Stimulated activated CD8-positive, alpha-beta memory T cell treated with anti-CD3 and anti-CD28 coated beads, Interleukin-15, amount 100 ng/mL, for 1 hour (primary cell): ENCODE measurements at places on chromosomes 1 and 21.

DNA sequence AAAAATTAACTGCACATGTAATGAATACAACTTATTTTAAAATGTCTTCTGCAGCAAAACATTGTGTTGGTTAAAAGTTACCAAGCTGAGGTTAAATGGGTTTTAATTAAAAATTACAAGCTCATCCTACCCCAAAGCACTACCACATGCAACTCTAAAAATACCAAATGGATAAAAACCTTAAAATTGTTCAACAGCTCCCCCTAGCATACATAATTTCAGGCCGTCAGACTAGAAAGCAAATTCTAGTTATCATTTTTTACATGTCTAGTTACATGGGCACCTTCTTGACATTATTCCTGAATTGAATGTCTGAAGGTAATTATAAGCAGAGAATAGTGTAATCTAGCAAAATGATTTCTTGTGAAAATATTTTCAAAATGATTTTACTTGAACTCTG, 176.5 kb downstream of the C1orf21 start:
- DNase-seq, result no peak

DNA sequence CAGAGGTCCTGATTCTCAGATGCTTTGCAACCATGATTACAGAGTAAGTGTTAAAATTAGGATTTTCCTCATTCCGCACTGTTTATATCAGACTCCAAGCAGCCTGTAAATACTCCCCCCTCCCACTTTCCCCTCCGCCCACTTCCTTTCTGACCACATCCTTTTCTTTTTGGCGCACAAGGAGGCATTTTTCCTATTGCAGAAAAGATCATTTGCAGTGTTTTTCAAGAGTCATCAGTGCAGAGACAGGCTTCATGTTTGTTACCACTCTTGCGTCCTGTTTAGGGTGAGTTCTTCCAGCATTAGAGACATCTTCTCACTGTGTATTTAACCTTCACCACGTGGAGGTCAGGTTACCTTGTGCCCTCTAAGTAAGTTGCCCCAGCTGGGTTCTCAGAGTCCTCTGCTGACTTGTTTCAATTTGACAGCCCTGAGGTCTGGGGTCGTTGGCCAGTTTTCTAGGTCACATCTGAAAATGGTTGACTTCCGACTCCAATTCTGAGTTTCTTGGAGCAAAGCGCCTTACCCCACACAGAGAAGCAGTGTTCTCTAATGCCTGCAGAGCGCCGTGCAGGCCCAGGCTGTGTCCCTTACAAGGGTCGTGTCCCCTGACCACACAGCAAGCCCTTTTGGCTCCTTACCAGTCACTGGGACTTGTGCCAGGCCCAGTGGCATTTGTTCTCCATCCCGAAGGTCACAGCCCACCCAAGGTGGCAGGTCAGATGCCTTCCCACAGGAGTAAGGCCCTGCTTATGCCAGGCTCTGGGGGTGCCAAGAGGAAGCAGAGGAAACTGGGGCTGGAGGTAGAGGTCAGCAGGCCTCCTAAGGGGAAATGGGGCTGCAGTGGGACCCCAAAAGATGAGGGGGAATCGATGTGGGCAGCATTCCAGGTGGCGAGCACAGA, 85.6 kb downstream of the FAM78B start:
- no peak for DNase-seq

- no peak for DNase-seq
Measured at GRCh38 chr1:7703321-7704213, 67.5 kb upstream of the VAMP3 start.

DNA sequence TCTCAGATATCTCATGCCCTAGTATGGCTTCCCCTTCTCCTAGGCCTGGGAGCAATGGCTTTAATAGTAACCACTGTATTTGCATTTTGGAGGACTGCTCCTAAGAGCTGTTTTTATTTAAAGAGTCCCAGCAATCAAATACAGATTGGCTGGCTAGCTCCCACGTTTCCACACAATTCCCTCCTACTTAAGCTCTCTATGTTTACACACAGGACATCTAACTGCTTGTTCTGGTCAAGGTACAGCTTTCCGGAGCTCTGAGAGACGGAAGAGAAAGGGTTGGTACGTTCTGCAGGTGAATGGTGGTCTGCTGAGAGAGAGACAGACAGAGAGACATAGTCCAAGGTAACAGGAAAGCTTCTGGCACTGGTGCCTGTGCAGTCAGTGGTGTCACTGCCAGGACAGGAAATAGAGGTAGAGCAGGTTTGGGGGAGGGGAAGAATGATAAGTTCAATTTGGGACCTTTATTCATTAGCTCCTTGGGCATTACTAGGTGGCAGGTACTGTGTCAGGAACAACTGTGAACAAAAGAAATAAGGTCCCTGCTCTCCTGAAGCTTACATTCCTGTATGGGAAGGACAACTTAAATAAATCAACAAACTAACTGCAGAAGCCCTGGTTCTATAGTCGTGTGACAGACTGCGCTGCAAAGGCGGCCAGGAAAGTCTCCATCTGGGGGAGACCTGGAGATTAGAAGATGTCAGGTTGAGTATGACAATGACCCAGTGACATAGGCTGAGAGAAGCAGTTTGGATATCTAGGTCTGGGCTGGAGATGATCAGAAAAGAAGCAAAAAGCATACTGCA, 1.2 kb upstream of the SLC25A33 start:
- no peak for DNase-seq

GRCh38 chr1:18411820-18412641, 68.7 kb upstream of the KLHDC7A start:
- DNase-seq, result no peak

GRCh38 chr1:5119366-5120234, 465.2 kb downstream of the AJAP1 start:
- no peak for DNase-seq

DNA sequence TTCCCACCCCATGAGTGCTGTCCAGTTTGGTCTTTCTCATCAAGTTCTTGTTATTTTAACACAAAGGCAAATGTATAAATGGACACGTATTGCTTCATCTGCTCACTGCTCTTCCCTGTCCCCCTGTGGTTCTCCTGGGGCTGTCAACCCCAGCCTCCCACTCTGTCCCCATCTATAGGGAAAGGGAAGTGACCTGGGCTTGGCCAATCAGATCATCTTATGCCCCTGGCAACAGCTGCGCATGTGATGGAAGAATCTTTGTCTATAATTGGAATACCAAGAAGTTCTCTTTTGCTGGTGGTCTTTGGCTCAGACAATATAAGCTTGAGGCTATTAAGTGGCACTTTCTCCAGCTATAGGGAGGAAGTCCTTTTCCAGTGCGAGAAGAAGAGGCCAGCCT, 4.7 kb upstream of the CCSAP start:
- DNase-seq, result no peak

GRCh38 chr1:43004587-43005459, 46.2 kb upstream of the SLC2A1 start:
- DNase-seq, result no peak

- no peak for DNase-seq
Measured at GRCh38 chr1:187074445-187075048, 245.8 kb downstream of the PLA2G4A start.

DNA sequence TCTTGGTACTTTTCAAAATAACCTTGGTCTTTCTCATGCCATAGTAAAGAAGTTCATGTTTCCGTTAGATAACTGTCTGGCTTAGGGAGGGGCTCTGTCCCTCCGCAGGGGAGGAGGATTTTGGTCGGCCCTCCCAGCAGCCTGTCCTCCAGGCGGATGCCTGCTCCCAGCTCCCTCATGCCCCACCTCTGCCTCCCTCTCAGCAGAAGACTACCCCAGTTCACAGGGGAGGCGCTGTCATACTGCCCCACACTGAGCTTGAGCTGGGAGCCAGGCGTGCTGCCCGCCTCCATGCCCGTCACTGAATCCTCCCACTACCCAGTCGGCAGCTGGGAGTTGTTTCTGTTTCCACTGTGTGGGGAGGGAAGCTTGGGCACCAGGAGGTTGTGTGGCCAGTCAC, 127.3 kb downstream of the CAMTA1 start:
- DNase-seq, result no peak

DNA sequence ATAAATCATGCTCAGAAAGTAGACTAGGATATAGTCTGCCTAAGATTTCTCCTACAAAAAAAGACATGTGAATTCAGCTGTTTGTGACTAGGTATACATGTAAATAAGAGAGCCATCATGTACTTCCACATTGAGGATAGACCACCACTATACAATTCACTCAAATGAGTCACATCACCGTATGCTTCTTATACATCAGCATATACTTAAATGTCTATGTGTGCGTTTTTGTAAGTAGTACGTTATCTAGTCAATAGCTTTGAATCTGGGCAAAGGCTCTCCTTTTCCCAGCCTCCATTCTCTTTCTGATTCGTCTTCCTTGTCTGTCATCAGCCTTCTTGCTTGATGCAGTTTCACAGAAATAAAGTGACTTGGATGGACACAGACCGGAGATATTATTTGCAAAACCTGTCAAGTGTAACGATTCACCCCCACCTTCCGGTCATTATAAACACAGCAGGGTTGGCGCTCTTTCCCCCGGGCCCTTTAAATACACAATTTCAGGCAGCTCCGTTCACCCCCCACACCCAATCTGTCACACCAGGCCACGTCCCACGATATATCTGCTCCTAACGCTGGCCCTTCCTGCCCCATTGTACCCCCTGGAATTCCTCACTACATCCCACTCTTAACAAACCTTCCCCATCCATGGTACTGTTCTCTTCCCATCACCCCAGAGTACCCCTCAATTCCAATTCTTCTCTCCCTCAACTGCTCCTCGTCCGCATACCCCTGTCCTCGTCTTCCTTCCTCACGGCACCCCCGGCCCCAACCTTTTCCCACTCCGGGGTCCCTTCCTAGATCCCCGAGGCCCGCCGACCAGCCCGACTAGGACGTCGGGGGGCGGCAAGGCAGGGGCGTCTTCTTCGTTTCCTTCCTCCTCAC, 636 bp downstream of the VAMP4 start:
- DNase-seq, result no peak

DNA sequence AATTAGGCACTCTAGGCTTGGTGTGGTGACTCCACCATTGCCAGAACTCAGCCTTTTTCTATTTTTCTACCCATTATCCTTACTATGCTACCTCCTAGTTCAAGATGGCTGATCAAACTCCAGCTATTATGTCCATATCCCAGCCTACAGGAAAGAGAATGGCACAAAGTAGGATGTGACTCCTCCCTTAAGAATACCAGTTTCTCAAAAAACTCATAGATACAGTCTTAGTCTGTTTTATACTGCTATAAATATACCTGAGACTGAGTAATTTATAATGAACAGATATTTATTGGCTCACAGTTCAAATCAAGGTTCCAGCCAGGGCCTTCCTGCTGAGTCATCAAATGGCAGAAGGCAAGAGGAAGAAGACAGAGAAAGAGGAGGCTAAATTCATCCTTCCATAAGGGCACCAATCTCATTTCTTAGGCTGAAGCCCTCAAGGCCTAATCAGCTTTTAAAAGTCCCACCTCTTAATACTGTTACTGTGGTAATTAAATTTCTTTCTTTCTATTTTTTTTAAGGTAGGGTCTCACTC, 542.8 kb upstream of the BEND5 start:
- DNase-seq, result no peak

GRCh38 chr21:42343101-42343500, 7.7 kb downstream of the TFF2 start:
- DNase-seq, result no peak

- DNase-seq, result no peak
Measured at GRCh38 chr1:241330619-241331327, 26.2 kb downstream of the RGS7 start.

- no peak for DNase-seq
Measured at GRCh38 chr21:38384675-38385426, 113.4 kb downstream of the ERG start.
